ENCODE measurements at places on chromosomes 3 and 15.

DNA sequence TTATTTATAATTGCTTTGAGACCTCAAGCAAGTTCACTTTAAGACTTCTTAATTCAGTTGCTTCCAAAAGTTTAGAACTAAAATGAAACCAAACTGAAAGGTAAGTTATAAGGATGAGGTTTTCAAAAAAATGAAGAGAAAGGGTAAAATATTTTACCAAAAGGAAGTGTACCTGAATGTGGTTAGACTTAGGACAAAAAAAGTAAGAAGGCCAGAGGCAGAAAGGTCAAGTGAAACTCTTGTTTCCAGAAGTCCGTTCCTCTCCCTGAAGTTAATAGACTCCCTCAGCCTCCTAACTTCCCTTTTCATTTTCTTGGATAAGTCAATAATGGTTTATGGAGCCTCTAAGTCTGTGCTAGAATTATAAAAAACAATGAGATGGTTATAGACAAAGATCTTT is 16.6 kb downstream of the BTLA start:
- no peak for DNase-seq

- no peak for DNase-seq
Measured at GRCh38 chr15:79948761-79949160, 22.2 kb downstream of the BCL2A1 start.

- DNase-seq = no peak
Measured at GRCh38 chr3:138043266-138044029, 33.5 kb downstream of the CLDN18 start.

DNA sequence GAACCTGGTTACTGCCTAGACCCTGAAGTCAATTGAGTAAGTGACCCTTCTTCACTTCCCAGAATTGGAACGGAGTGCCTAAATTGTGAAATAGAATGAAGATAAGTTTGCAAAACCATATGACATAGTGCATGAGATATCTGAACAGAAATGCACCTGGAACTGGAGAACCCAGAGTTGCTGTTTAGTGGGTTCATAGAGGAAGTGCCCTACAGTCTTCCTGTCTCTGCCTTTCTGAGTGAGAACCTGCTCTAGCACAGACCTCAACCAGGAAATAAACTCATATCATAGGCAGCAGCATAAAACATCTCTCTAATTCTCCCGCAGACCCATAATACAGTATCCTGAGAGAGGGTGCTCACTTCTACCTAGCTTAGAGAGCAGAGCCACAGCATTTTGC is 82.9 kb downstream of the EOMES start:
- DNase-seq = no peak
